ENCODE measurements at places on chromosomes 2 and 18.

GRCh38 chr2:217099561-217099960 lies 239.7 kb upstream of the TNP1 start:
- peak; percentile 89 for DNase-seq

- DNase-seq, result peak; percentile 40
Observed at GRCh38 chr2:101036562-101036961, 34.5 kb downstream of the RPL31 start.

GRCh38 chr2:80437959-80438358 lies 133.4 kb upstream of the LRRTM1 start:
- DNase-seq, result no peak

DNA sequence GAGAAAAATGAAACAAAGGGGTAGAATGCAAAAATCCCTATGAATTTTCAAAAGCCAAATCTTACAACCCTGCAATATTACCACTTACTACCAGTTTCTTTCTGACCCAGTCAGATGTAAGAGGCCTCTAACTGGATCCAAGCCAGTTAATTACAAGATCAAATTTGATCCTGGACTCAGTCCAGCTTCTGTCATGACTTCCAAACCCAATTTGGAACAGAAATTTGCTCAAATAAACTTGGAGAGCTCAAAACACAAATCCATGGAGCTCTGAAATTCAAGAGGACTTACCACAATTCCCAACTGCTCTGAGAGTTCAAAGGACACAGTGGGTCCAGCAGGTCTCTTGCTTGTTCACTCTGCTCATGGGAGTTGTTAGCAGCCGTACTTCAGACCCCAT lies 1271.7 kb upstream of the SLC39A10 start:
- no peak for DNase-seq

DNA sequence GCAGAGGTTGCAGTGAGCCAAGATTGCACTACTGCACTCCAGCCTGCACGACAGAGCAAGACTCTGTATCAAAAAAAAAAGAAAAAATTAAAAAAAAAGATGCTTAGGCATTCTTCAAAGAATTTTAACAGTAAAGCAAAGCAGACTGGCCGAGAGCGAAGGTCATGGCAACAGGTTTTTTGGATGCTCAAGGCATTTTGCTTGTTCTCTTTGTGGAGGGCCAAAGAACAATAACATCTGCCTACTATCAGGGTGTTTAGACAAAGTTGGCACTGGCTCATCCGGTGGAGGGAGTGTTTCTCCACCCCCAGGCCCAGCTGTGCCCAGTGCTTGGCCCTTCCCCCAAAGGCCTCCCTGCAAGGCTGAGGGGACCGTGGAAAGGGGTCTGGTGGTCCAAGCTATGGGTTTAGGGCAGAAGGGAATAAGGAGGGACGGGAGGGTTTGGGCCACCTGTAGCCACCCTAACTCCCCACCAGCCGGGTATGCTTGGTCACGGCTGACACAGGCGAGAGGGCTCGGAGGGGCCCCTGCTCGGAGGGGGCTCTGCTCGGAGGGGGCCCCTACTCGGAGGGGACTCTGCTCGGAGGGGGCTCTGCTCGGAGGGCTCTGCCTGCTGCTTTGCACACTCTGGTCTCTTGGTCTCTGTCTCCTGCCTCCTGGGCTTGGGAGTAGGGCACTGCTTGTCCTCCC lies 26.7 kb upstream of the ALLC start:
- DNase-seq, result no peak

- DNase-seq, result no peak
Observed at GRCh38 chr2:116915673-116916072, 898.8 kb upstream of the DDX18 start.

DNA sequence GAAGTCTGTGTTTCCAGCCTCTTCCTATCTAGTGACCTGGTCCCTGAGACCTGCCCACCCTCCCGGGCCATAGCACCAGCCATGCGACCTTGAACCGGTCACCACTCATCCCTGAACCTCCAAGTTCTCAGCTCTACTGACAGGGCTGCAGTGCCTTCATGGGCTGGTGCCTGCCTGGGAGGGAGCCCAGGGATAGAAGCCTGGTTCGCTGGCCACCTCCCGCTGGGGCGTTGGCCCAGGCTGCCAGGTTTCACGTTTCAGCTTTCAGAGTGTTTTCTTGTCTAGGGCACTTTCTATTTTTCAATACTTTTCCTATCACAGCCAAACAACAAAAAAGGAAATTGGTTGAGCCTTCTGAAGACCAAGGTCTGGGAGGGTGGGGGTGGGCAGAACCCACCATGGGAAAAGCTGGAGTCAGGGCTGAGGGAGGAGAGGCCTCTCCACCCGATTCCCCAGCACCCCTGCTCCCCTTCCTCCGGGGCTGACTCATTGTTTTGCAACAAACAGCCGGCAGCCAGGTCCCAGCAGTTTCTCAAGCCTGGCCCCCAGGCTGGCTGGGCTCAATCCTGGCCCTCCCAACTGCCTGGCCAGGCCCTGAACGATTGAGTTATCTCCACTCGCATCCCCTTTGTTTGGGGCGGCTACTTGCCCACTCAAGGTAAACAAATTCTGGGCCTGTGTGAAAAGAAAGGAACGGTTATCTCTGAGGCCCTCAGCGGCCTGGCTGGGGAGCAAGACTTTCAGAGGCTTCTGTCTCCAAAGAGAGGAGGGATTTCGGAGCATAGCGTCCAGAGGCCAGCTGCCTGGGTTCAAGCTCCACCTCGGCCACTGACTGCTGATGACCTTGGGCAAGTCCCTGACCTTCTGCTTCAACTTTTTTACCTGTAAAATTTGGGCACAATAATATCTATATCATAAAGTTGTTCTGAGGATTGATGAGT lies 47.5 kb downstream of the ZFP36L2 start:
- DNase-seq, result peak; percentile 78

- DNase-seq, result no peak
Observed at GRCh38 chr2:132430895-132431294, 14.3 kb downstream of the GPR39 start.

- peak; percentile 65 for DNase-seq
Observed at GRCh38 chr2:45578056-45578843, 32.8 kb downstream of the SRBD1 start.

GRCh38 chr2:170143045-170143717 lies 34.8 kb upstream of the MYO3B start:
- no peak for DNase-seq

DNA sequence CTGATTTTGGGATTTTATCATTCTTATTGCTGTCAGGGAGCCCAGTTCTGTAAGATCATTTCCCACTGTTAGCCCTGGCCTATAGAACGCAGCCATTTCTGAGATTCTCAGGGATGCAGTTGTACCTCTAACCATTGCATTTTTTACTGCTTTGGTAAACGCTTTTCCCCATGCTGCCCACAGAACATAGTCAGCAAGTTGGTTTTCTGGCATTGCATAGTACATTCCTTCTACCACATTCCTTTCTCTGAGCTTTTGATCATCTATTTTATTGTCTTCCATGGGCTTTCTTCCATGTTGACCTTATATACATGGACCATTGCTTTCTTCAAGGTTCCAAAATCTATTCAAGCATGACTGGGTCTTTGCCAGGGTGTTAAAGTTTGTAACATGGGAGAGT lies 86.8 kb upstream of the ST6GAL2 start:
- peak; percentile 81 for DNase-seq

DNA sequence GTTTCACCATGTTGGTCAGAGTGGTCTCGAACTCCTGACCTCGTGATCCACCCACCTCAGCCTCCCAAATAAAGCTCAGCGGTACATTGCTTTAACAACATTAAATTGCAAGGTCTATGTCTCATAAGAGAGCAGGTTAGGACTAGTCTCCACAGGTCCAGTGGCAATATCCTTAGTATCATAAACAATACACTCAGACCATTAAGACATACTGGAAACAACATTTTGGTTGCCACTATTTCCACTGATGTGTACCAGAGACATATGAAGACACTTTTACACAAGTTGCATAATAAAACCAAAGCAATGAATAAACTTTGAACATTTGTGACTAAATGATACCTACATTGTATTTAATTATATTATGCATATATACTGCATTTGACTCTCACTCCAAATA lies 1130.0 kb downstream of the TSN start:
- DNase-seq, result no peak

- no peak for DNase-seq
Observed at GRCh38 chr2:112840068-112840445, 3.5 kb upstream of the IL1B start.

DNA sequence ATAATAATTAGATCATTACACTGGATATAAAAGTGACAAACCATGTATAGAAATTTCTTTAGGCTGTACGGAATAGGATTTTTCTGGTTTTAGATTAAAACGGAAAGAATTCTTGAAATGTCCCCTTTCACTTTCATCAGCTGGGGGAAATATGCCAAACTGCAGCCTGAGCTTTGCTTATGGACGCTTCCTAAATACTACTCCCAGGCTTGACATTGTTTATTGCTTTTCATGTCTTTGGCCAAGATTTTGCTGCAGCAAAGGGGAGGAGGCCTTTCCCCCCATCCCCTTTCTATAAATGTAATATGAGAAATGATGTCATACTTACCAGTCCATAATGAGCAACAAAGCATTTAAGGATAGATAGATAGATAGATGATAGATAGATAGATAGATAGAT lies 158.4 kb downstream of the MAP2 start:
- DNase-seq, result no peak

GRCh38 chr2:141589314-141589713 lies 541.5 kb downstream of the LRP1B start:
- no peak for DNase-seq

- DNase-seq, result no peak
Observed at GRCh38 chr2:141810148-141810547, 320.7 kb downstream of the LRP1B start.

GRCh38 chr2:38343212-38343611 lies 33.9 kb downstream of the ATL2 start:
- DNase-seq, result no peak

DNA sequence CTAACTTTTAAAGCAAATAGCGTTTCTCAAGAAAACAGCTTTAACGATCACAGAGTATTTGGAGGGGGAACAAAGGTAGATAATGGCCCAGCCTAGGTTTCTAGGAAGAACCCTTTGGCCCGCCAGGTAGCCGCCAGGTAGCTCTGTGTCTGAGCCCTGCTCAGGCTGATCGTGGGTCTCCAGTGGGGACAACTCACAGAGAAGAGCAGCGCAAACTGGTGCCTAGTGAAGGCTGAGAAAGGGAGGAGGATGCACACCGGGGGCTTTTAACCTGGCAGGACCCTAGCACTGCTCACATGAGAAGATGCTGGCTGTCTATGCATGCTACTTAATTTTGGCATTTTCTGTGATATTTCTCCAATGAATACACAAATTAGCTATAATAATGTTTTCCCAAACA lies 5.8 kb downstream of the NGEF start:
- no peak for DNase-seq

GRCh38 chr2:212227755-212228154 lies 310.8 kb downstream of the ERBB4 start:
- peak; percentile 64 for DNase-seq

GRCh38 chr2:208315081-208315788 lies 49.2 kb downstream of the PIKFYVE start:
- DNase-seq, result peak; percentile 42

- DNase-seq, result no peak
Observed at GRCh38 chr2:74756356-74756890, 77.5 kb upstream of the HK2 start.

DNA sequence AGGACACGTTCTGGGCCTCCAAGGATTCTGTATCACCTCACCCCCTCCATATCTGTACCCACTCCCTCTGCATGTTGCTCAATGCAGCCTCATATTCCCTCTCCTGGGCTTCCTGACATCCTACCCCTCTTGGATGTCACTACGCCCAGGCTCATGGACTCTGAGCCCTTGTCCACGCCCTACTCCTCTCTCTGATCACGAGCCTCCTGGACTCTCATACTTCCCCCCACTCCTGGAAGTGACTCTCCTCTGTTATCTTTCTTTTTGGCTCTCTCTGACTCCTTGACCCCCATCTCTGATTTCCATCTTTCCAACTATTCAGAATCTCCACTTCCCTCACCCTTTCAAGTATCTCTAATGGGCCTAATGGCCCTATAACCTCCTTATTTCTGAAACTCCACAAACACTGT lies 2.1 kb downstream of the TMEM198 start:
- no peak for DNase-seq

DNA sequence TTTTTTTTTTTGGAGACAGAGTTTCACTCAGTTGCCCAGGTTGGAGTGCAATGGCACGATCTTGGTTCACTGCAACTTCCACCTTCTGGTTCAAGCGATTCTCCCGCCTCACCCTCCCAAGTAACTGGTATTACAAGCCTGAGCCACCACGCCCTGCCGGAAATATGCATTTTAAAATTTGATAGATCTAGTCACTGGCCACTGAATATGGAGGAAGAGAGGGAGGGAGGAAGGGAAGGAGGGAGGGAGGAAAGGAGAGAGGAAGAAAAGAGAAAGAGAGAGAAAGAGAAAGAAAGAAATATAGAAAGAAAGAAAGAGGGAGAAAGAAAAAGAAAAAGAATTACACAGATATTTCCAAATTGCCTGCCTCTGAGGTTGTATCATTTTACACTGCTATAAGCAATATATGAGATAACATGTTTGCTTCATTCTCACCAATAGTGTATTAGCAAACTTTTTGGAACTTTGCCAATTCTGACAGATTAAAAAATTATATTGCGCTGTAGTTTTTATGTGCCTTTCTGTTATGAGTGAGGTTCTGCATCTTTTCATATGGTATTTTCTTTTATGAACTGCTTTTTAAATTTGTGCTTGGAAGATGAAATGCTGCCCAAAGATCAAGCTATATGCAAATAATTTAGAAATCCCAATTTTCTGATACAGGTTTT lies 161.2 kb upstream of the MAP3K20 start:
- DNase-seq, result no peak

GRCh38 chr18:63378919-63379638 lies 12.1 kb upstream of the KDSR start:
- DNase-seq, result no peak

DNA sequence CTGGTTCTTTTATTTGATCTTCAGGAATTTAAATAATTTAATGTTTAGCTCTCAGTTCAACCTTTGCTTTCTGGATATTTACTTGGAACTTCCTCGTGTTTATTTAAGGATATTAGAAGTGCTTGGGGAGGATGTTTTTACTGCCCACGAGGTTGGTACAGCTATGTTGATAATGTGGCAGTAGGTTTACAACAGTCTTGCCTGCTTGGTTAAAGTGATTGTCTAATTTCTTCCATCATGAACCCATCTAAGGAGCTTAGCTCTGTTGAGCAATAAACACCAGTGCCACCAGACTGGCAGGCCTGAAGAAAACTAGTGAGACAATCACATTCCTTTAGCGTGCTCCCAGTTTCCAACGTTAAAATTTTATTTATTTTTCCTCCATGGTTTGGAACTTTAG lies 94.5 kb downstream of the ICOS start:
- DNase-seq, result no peak

DNA sequence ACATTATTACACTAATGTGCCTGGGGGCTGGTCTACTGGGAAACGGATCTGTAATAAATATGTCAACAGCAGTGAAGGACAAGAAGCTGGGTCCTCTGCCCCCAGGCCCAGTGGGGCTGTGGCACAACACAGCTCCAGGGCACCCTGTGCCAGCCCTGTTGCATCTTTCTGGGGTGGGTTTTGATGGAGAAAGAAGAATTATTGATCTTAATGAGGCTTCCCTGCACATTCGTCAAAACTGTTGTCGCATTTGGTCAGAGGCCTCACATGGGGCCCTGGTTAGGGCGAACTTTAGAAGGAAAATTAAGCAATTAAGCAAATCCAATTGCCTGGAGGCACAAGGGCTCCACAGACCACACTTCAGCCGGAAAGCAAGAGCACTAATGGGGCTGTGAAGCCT lies 30.0 kb upstream of the TWIST2 start:
- no peak for DNase-seq

Measured in fibroblast of skin of back (primary cell).